ENCODE measurements at places on chromosomes 5 and 9. TPM values are rescaled to one million over a fixed set of nuclear protein-coding genes. Genes with fewer than 3 reads are reported as not detected.

- DNase-seq, result peak; percentile 43
Observed at GRCh38 chr5:151671950-151672349, 14.8 kb downstream of the SPARC start.

DNA sequence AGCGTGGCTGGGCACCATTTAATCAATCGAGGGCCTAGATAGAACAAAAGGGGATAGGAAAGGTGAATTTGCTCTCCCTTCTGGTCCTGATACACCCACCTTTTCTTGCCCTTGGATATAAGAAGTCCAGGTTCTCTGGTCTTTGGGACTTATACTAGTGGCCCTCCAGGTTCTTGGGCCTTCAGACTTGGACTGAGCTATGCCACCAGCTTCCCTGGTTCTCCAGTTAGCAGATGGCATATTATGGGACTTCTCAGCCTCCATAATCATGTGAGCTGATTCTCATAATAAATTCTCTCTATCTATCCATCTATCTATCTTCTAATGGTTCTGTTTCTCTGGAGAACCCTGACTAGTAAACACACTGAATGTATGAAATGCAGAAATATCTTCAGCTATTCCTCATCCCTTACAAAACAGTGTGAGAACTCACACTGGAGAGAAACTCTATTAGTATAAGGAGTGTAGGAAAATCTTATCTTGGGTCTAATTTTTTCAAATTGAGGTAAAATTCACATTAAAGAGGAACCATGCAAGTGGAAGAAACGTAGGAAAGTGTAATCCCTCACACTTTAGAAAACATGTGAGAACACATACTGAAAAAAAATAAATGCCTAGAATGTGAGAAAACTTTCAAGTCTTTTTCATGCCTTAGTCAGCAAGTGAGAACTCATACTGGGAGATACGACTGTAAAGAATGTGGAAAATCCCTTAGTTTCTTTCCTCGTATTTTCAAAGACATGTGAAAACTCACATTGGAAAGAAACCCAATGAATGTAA, 15.5 kb downstream of the PCDHB15 start:
- DNase-seq, result no peak

The NPDC1 gene
- total RNA-seq, result 16.6 TPM

The C6 gene
- total RNA-seq, result 487 TPM

DNA sequence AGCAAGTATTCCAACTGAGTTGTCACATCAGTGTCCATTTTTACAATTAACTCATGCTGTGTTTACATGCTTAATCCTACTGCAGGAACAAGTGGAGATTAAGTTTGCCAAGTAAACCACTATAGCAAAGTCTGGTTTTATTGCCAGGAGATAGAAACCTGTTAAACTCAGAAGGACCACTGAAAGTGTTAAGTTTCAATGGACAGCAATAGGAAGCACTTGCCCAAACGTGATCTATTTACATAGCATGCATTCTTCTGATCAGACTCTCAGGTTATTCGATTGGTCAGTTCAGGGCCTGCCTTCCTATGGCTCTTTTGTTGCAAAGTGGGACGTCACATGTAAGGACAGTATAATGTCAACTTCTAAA, 28.0 kb upstream of the IFNK start:
- no peak for DNase-seq

GRCh38 chr5:58185801-58186200, 274.1 kb downstream of the PLK2 start:
- no peak for DNase-seq

All from left lobe of liver (tissue), 2 donors.